ENCODE measurements at places on chromosomes 7 and 10. TPM values are rescaled to one million over a fixed set of nuclear protein-coding genes. Genes with fewer than 3 reads are reported as not detected.

The TMEM236 gene
- 0.45 TPM for polyA plus RNA-seq

The PEX1 gene
- polyA plus RNA-seq: not detected

The CRHR2 gene
- 3.3 TPM for polyA plus RNA-seq

The KCND2 gene
- polyA plus RNA-seq: not detected

The PON3 gene
- 5.1 TPM for polyA plus RNA-seq

The ARMC3 gene
- 0.37 TPM for polyA plus RNA-seq

- DNase-seq: no peak
Measured at GRCh38 chr10:46523962-46524471, 32.4 kb downstream of the GPRIN2 start.

- DNase-seq: no peak
Measured at GRCh38 chr10:91700788-91701444, 68.0 kb upstream of the PPP1R3C start.

DNA sequence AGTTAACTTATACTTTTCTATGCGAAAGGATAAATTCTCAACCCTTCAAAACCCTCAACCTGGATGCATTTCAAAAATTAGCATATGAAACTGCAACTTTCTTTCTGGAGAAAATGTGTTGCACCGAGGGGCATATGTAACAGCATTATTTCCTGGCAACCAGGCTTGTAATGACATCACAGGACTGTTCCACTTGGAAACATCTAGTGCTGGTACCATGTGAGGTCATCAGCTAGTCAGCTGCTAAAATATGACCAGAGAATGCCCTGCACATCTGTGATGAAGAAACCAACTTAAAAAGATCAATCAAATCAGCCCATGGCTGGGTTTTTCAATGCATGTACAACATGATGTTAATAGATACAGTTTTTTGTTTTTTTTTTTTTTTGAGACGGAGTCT lies 40.0 kb downstream of the FGFR2 start:
- DNase-seq: no peak

DNA sequence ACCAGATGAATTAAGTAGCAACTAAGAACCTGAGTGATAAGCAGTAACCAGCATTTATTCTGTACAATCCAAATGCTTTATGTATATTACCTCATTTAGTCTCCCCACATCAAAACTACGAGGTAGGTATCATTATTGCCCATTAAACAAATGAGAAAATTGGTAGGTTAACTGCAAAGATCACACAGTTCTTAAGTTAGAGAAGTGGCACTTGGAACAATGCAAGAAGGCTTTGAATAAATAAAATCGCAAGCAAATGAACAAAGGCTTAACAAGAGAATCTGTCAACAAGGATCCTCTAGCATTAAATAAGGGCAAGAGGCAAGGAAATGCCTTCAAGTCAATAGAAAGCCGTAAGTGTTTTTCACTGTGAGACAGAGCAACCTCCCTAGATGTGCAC lies 70.2 kb downstream of the USP6NL start:
- DNase-seq: no peak

DNA sequence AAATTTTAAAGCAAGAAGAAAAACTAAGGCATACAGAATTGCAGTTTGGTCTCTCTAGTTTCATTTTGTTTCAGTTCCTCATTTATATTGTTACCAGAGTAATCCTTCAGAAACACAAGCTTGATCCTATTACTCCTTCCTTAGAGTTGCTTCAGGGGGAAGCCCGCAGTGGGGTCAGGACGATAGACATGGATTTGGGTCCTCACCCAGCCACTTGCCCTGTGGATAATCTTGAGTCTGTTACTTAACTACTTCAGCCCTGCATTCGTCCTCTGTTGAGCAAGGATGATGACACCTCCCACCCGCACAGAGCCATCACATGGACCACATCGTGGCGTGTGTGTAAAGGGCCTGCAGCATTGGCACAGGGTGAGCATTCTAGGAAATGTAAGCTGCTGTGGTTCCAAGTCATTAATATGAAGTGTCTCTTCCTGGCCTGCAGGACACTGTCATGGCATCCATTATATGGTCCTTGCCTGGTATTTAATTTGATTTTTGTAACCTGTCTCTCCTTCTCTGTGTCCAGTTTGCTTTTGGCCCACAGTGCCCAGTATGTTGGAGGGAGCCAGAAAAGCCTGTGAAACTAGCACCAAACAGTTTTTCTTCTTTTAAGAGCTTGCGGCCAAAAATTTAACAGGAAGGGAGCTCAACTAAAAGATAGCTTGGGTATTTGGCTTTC lies 111.2 kb downstream of the EEPD1 start:
- no peak for DNase-seq

DNA sequence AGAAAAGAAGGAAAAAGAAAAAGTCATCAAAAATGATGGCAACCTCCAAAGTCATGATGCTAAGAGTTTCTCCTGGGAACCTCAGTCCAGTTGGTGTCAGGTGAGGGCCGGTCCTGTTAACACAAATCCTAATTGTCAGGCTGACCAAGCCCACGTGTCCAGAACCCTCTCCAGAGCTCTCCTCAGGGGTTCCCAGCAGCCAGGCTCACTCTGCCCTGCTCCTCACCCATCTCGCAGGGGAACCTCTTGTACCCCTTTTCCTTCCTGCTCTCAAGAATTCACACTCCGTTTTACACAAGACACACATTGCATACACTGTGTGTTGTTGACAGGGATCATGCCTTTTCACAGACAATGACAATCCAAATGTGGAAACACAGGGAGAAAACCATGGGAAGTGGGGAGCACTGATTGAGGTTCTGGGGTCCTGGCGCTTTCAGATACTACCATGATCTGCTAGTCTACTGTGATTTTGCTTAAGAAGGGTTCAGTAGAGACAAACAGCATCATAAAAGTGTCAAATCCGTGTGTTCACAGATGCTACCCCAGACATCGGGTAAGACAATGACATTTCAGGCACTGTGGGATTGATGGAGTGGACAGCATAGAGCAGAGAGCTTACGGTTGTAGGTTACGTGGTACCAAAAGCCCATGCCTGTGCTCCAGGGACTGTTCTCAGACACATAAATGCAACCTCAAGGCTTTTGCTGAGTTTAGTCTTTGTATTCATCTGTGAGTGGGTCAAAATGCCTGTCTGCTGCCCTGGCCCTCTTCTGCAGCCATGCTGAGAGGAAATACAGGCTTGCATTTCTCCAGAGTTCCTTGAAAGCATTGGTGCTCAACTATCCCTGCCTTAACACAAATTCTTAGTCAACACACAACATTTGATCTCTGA lies 16.0 kb downstream of the IL2RA start:
- no peak for DNase-seq

DNA sequence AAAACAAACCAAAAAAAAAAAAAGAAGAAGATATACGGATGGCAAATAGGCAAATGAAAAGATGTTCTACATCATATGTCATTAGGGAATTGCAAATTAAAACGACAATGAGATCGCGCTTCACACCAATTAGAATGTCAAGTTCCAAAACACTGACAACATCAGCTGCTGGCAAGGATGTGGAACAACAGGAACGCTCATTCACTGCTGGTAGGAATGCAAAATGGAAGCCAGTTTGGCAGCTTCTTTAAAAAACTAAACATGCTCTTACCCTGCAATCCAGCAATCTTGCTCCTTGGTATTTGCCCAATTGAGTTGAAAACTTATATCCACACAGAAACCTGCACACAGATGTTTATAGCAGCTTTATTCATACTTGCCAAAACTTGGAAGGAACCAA lies 34.8 kb downstream of the CALML5 start:
- no peak for DNase-seq

- no peak for DNase-seq
Measured at GRCh38 chr7:33986951-33987947, 81.9 kb downstream of the BMPER start.

DNA sequence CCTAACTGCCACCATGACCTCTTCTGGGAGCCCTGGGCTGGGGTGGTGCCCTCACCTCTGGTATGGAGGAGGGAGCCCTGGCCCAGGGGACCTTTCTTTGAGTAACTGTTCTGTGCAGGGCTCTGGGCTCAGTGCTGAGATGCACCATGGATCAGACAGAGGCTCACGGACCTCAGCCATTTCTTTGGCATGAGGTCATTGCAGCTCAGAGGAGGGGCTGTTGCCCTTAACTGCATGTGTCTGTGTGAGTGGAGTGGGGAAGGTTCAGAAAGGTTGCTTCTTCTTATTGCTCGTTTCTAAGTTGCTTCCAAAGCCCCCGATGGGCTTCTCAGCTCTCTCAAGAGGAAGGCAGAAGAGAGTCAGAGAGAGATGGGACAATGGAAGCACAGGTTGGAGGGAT lies 233.9 kb downstream of the RPS24 start:
- DNase-seq: no peak

GRCh38 chr7:151461096-151461941 lies 21.4 kb upstream of the CRYGN start:
- DNase-seq: no peak

Data from muscle of arm (tissue), 14 donors.